ENCODE measurements at places on chromosomes 13 and 19.

GRCh38 chr13:53411463-53411862 lies 382.9 kb downstream of the OLFM4 start:
- H3K27me3 ChIP-seq, result no peaks in the 10 kb centered on the region
- H3K4me1 ChIP-seq, result no peaks in the 10 kb centered on the region
- H3K27ac ChIP-seq, result no peak overlapping the region

DNA sequence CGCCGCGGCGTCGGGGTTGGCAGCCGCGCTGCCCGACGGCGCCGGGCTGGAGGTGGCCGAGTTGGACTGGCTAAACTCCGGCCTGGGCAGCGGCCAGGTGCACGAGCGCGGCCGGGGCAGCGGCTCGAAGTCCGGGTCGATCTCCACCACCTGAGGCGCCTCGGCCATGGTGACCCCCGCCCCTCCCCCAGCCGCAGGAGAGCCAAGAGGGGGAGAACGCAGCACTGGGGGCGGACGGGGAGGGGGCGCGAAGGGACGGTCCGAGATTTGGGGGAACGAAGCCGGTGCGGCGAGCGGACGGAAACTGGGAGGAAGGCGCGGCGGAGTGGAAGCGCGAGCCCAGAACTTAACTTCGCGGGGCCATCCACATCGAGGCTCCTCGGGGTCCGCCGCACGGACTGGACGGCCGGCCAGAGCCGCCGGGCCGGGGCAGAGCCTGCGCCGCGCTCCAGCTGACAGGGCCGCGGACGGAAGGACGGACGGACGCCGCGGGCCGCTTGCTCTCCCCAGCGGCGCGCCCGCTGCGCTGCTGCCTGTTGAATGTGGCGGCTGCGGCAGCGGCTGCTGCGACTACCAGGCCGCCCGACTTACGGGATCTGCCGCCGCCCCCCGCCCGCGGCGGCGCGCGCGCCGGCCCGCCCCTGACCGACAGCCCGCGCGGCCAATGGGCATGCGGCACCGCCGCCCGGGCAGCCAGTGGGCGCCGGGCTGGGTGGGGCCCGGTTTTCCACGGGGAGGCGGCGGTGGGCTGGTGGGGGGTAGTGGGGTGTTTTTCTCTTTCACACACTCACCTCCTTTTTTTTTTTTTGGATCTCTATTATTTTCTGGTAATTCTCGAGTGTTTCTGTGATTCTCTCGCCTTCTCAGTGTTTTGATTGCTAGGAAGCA lies at the start of gene FOXO1:
FOXO1 (minus strand) TSS at position 597 of the 888 bp plus-strand sequence; CDS start at position 168, 429 bp downstream.
- H3K36me3 ChIP-seq, result peaks cover 11% of the 10 kb centered on the region
- peak; percentile 92 for DNase-seq
- peak within 1 kb of the TSS; percentile 90 for H3K27ac ChIP-seq
- H3K4me3 ChIP-seq, result peak within 1 kb of the TSS; percentile 92

GRCh38 chr13:20997301-20998161 lies 63.9 kb downstream of the LATS2 start:
- H3K27me3 ChIP-seq, result peaks cover 1% of the 10 kb centered on the region
- peaks cover 9% of the 10 kb centered on the region for H3K4me1 ChIP-seq
- DNase-seq, result no peak
- H3K27ac ChIP-seq, result no peak overlapping the region
- no peaks in the 10 kb centered on the region for H3K36me3 ChIP-seq
- no peak overlapping the region for H3K4me3 ChIP-seq

DNA sequence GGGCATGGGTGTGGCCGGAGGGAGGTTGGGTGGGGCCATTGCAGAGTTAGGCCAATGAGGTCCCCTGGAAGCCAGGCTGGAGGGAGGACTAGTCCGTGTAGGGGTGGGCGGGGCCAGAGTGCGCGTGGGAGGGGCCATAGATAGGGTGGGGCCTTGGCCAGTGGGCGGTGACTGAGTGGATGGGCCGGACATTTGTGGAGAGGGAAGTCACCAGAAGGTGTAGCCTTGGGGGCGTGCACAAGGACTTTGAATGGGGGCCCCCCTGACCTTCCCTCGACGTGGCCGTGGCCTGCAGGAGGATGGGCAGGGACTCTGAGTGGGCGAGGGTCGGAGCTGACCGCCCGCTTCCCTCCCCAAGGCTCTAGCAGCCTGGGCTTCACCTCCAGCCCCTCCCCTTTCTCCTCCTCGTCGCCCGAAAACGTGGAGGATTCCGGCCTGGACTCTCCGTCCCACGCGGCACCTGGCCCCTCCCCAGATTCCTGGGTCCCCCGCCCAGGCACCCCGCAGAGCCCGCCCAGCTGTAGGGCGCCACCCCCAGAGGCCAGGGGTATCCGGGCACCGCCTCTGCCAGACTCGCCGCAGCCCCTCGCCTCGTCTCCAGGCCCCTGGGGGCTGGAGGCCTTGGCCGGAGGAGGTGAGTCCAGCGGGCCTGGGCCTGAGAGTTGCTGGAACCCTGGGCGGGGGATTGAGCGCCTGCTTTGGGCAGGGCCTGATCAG lies 16.5 kb upstream of the B3GNT3 start:
- no peak overlapping the region for H3K27ac ChIP-seq
- H3K27me3 ChIP-seq, result no peaks in the 10 kb centered on the region
- peaks cover 21% of the 10 kb centered on the region for H3K4me1 ChIP-seq
- H3K4me3 ChIP-seq, result no peak overlapping the region
- peak; percentile 57 for DNase-seq

DNA sequence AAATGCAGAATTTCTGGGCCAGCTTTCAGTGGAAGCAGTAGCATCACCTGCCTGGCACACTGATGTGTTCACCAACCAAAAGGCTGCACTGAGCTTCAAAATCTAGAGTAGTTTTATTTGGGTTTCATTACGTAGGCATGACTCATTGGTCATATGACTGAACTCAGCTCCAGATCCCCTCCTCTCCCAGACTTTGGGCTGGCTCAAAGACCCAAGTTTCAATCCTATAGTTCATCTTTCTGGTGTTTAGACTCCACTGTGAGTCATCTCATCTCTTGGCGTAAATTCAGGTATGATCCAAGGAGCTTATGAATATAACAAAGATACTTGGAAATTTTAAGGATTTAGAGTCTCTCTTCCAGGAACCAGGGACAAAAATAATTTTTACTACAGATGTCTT lies 17.7 kb downstream of the ZMYM5 start:
- H3K4me1 ChIP-seq, result peaks cover 9% of the 10 kb centered on the region
- H3K27me3 ChIP-seq, result no peaks in the 10 kb centered on the region
- H3K27ac ChIP-seq, result no peak overlapping the region
- H3K36me3 ChIP-seq, result peaks cover 34% of the 10 kb centered on the region
- H3K4me3 ChIP-seq, result no peak overlapping the region
